Panc1 (cell line): ENCODE measurements at places on chromosomes 11 and 22. TPM values are rescaled to one million over a fixed set of nuclear protein-coding genes. Genes with fewer than 3 reads are reported as not detected.

GRCh38 chr22:49099496-49100124 lies 728.1 kb downstream of the BRD1 start:
- DNase-seq: peak; percentile 5
- no peak overlapping the region for H3K4me3 ChIP-seq
- H3K27ac ChIP-seq: no peak overlapping the region
- H3K27me3 ChIP-seq: no peaks in the 10 kb centered on the region
- no peaks in the 10 kb centered on the region for H3K36me3 ChIP-seq
- H3K4me1 ChIP-seq: no peaks in the 10 kb centered on the region; the same call in 1 of the 2 replicates

- H3K4me1 ChIP-seq: peaks cover 21% of the 10 kb centered on the region
- DNase-seq: no peak
- H3K36me3 ChIP-seq: peaks cover 30% of the 10 kb centered on the region
- H3K27me3 ChIP-seq: no peaks in the 10 kb centered on the region
- H3K27ac ChIP-seq: no peak overlapping the region
These were observed 74.8 kb downstream of the SWAP70 start for GRCh38 chr11:9738707-9739106.

GRCh38 chr11:115806056-115806455 lies 301.8 kb upstream of the CADM1 start:
- no peak overlapping the region for H3K27ac ChIP-seq
- H3K4me1 ChIP-seq: no peaks in the 10 kb centered on the region
- DNase-seq: no peak
- no peak overlapping the region for H3K4me3 ChIP-seq
- H3K27me3 ChIP-seq: no peaks in the 10 kb centered on the region
- no peaks in the 10 kb centered on the region for H3K36me3 ChIP-seq

Gene NPTXR
- total RNA-seq: 32.6 TPM

DNA sequence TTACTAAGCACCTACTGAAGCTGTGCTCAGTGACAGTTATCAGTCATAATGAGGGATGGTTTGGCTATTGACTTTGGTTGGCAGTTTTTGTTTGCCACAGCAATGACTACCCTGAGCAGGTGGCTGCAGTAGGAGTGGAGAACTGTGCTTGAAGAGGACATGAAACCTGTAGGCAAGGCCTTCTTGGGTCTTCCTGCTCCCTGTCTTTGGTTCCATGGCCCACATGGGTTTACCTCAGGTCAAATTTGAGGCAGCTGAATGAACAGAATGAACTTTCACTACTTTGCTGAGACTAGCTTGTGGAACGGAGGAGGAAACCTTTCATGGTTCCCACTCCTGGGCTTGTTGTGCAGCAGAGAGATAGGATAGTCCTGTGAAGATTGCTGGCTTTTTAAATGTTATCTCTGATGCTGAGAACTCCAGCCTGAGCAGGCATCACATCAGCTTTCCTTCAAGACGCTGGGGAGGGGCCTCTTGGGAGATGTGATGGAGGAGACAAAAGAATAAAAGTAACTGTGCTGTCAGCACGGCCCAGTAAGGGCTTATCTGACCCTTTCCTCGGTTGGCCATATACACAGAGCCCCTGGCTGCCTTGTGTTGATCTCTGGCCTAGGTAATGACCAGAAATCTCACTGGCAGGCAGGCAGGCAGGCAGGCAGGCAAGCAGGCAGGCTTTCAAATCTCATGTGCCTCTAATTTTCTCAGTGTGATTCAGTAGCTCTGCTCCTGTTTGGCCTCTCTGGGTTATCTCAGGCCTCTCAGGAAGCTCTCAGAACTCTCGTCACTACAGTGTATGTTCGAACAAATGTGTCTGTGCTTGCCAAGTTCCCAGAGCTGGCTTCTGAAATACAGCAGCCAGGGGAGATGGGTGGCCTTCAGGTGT lies 12.0 kb downstream of the STIM1 start:
- peaks cover 25% of the 10 kb centered on the region for H3K4me1 ChIP-seq
- no peaks in the 10 kb centered on the region for H3K36me3 ChIP-seq
- no peaks in the 10 kb centered on the region for H3K27me3 ChIP-seq
- DNase-seq: no peak

Gene ZBTB16
- total RNA-seq: 0.21 TPM

Gene CDHR5
- total RNA-seq: not detected

DNA sequence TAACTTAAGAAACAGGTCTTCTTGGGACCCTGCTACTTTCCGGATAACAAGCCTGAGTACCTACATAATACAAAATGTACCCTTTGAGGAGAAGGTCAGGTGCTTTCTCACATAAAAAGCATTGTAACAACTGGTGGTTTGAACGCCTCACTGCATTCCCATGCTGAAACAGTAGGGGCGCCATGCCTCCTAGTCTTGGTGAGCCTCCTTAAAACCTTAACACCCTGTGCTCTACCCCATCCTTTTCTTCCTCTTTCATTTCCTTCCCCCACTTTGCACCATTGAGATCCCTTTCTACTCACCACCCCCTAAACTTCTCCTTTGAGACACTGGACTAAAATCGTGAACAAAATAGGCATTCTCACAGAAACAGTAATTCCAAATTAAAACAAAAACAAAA lies 729.3 kb downstream of the NTM start:
- H3K36me3 ChIP-seq: no peaks in the 10 kb centered on the region
- no peak overlapping the region for H3K27ac ChIP-seq
- H3K4me1 ChIP-seq: no peaks in the 10 kb centered on the region; the same call in 1 of the 2 replicates
- DNase-seq: peak; percentile 25
- no peak overlapping the region for H3K4me3 ChIP-seq

GRCh38 chr11:69684651-69685050 lies 9.5 kb upstream of the LTO1 start:
- DNase-seq: no peak
- H3K27me3 ChIP-seq: no peaks in the 10 kb centered on the region
- H3K4me3 ChIP-seq: no peak overlapping the region
- no peak overlapping the region for H3K27ac ChIP-seq
